ENCODE measurements at places on chromosomes 1 and 21.

- H3K27ac ChIP-seq, result no peak overlapping the region
- H3K27me3 ChIP-seq, result no peaks in the 10 kb centered on the region
- H3K4me3 ChIP-seq, result no peak overlapping the region
- peaks cover 3% of the 10 kb centered on the region for H3K4me1 ChIP-seq
- H3K36me3 ChIP-seq, result no peaks in the 10 kb centered on the region
Observed at GRCh38 chr1:107547363-107548155, 406.7 kb downstream of the NTNG1 start.

- H3K27ac ChIP-seq, result no peak overlapping the region
- H3K36me3 ChIP-seq, result no peaks in the 10 kb centered on the region
- no peak for DNase-seq
- no peaks in the 10 kb centered on the region for H3K4me1 ChIP-seq
- no peaks in the 10 kb centered on the region for H3K27me3 ChIP-seq
Observed at GRCh38 chr1:247246325-247247115, 9.4 kb upstream of the VN1R5 start.

DNA sequence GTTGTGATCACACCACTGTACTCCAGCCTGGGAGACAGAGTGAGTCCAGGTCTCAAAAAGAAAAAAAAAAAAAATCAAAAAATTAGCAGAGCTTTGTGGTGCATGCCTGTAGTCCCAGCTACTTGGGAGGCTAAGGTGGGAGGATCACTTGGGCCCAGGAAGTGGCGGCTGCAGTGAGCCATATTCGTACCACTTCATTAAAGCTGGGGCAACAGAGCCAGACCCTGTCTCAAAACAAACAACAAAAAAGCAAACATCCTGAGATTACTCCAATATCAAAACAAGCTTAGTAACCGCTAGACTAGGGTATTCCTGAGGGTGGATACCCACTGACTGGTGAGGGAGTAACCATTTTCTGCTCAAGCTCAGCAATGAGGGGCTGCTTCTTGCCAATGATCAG lies 12.9 kb upstream of the THRAP3 start:
- H3K27ac ChIP-seq, result no peak overlapping the region
- H3K4me3 ChIP-seq, result no peak overlapping the region
- H3K36me3 ChIP-seq, result no peaks in the 10 kb centered on the region
- H3K27me3 ChIP-seq, result no peaks in the 10 kb centered on the region
- peaks cover 18% of the 10 kb centered on the region for H3K4me1 ChIP-seq

DNA sequence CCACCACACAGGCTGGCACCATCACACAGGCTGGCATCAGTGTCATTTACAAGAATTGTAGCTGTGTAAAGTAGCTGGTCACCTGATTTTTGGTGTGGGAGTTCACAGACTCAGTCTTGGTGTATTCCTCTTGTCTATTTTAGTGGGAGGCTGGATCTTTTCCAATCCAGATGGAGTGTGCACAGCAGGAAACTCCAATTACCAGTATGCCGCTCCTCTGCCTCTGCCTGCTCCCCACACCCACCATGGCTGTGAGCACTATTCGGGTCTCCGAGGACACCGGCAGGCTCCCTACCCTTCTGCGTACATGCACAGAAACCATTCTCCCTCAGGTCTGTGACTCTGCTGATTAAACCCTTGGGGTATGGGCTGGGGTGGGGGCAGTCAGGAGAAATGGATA lies 24.2 kb downstream of the TBX19 start:
- H3K27ac ChIP-seq, result no peak overlapping the region
- peaks cover 3% of the 10 kb centered on the region for H3K36me3 ChIP-seq
- DNase-seq, result no peak
- no peaks in the 10 kb centered on the region for H3K27me3 ChIP-seq

DNA sequence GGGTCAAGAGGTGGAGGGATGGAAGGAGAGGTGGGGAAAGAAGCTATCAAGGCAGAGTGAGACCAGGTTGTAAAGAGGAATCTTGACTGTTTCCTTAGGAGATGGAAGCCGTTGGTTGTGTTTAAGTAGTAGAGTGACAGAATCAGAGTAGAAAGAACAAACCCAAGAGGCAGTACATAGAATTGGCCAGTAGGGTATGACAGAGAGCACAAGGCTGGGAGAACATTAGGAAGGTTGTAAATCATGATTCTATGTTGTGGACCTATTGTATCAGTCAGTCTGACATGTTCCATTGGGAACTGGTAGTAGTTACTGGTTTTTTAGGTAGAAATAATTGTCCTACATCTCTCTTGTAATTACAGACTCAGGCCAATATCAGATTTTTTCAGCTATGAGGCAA lies 486.9 kb upstream of the USP24 start:
- H3K4me1 ChIP-seq, result no peaks in the 10 kb centered on the region
- no peak overlapping the region for H3K4me3 ChIP-seq
- DNase-seq, result peak; percentile 5
- peaks cover 3% of the 10 kb centered on the region for H3K27me3 ChIP-seq
- H3K27ac ChIP-seq, result no peak overlapping the region
- H3K36me3 ChIP-seq, result no peaks in the 10 kb centered on the region

- no peaks in the 10 kb centered on the region for H3K36me3 ChIP-seq
- H3K4me3 ChIP-seq, result peak within 1 kb of the TSS; percentile 16
- no peaks in the 10 kb centered on the region for H3K27me3 ChIP-seq
- H3K4me1 ChIP-seq, result peaks cover 11% of the 10 kb centered on the region
Observed at GRCh38 chr1:16921391-16922185, at the start of gene CROCC. CROCC (plus strand) TSS chr1:16921931; CDS start chr1:16922019, 88 bp downstream.

GRCh38 chr1:177432897-177433296 lies 262.1 kb downstream of the BRINP2 start:
- H3K4me3 ChIP-seq, result no peak overlapping the region
- no peak overlapping the region for H3K27ac ChIP-seq
- H3K36me3 ChIP-seq, result no peaks in the 10 kb centered on the region
- no peak for DNase-seq
- H3K27me3 ChIP-seq, result no peaks in the 10 kb centered on the region
- H3K4me1 ChIP-seq, result no peaks in the 10 kb centered on the region

All from B cell (primary cell).